ENCODE measurements at places on chromosomes 1 and 21.

- DNase-seq = no peak
Measured at GRCh38 chr1:199657449-199657848, 370.1 kb upstream of the NR5A2 start.

DNA sequence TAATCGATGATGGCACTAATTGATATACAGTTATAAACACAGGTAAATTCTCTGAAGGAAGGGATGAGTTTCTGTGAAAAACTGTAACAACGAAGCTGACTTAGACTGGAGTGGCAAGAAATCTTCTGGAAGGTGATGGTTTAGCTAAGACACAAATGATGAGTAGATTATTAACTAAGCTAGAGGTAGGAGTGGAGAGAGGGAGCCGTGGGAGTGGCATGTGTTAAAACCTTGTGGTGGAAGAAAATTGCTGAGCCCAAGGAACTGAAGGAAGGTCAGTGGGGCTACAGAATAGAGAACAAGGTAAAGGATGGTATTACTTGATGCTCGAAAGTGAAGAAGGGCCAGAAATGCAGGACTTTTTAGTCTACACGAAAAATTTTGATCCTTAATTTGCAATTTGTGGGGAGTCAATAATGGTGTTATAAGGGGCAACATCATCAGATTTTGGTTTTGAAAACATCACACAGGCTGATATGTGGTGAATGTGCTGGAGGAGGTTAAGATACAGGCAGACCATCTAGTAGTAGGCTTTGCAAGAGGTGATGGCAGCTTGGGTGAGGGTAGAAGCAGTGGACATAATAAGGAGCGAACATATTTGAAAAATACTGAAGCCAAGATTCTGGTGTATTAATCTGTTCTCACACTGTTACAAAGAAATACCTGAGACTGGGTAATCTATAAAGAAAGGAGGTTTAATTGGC, 93.8 kb downstream of the S1PR1 start:
- no peak for DNase-seq

DNA sequence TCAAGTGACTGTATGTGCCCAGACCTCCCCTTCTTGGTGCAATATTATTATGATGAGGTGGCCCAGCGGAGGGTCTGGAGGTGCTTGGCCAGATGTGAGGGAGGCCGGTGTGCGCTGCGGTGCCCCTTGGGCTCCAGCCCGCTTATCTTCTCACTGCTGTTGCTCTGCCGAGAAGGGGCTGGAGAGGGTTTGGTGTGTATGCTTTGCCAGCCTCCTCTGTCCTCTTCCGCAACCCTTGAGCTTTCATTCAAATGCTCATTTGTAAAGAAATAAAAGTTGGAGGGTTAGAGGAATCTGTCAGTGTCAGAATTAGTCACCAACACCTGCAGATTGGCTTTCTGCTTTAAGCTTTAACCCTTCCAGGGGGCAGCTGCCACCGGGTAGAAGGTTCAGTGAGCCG, 19.7 kb downstream of the RNF220 start:
- peak; percentile 6 for DNase-seq

DNA sequence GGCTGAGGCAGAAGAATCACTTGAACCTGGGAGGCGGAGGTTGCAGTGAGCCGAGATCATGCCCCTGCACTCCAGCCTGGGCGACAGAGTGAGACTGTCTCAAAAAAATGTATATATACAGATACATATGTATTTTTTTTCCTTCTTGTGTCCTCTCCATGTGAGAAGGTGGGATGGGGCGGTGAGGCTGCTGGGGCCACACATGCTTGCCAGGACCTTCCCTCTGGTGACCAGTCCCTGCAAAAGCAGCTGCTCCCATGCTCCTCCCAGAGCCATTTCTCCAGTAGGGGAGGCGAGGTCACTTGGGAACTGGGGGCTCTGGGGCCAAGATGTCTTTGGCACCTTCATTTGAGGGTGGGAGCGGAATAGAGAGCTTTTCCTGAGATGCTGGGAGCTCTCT, 74.9 kb downstream of the PIK3CD start:
- DNase-seq = no peak

- no peak for DNase-seq
Measured at GRCh38 chr1:230293390-230293700, 132.8 kb downstream of the PGBD5 start.

DNA sequence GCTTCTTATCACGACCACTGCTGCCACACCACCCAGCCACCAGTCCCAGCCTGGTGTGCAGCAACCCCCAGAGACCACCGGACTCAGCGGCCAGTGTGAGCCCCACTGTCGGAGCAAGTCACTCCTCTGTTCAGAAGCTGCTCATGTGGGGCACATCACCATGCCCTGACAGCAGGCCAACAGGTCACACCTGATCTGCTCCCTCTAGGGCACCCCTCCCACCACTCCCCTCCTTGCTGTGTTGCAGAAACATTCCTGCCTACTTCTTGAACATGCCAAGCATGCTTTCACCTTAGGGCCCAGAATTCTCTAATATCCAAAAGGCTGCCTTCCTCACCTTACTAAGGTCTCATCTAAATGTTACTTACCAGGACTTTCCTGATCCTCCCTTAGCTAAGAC, 146.5 kb downstream of the SLC45A1 start:
- no peak for DNase-seq

DNA sequence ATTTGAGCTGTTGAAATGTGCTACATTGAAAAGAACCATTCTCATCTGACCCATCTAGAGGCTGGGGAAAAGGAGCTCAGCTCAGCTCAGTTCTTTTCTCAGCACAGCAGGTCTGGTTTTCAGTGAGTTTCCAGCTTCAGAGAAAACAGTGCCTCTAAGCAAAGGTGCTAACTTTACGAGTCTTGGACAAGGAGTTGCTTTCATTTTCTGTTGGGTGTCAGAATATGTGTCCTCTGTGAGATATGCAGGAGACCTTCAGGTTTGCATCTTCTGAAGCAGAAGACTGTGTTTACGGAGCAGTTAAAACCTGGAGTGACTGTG, 321.3 kb upstream of the USP24 start:
- no peak for DNase-seq

GRCh38 chr1:109564194-109564878, 15.9 kb downstream of the GNAI3 start:
- DNase-seq = no peak

GRCh38 chr1:101960142-101960541, 36.6 kb downstream of the OLFM3 start:
- no peak for DNase-seq

DNA sequence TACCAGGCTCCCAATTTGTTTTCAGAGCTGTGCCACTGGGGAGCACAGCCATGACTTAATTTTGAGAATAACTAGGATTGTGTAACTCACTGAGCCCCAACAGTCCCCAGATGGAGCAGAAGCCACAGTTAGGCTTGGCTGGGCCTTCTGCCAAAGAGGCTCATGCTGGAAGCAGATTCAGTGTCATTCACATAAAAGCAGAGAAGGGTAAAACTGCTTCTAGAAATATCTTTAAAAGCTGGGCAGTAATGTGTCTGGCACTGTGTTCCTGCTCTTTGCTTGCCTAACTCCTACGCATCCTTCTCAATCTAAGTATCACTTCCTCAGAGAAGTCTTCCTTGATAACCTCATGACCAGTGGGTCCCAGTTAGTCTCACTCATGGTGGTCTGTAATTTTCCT, 20.3 kb downstream of the STK40 start:
- no peak for DNase-seq

DNA sequence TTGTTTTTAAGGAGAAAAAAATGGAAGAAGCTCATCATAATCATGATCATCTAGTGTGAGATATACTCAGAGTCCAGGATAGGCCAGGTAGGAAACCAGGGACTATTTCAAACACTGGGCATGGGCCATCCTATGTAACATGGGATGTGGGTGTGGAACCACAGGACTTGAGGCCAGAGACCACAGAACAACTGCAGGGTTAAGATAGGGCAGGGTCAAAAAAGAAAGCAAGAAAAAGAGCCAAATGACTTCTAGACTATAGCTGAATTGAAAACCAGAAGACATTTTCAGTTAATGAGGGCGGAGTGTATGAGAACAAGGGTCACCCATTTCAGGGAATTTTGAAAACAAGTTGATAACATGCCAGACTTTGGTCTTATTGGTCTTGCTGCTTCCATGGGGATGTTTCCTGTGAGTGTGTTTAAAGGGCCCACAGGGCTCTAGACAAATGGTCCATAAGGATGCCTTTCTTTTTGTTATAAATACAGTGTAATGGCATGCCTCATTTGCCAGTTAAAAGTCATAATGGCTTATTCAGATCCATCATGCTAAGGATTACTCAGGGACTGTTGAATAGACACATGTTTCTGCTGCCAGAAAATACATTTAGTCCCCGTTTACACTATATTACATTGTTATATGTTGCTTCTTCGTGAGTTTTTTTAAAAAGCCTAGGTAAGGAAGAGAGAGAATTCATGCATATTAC, 182.0 kb upstream of the C21orf91 start:
- no peak for DNase-seq

- no peak for DNase-seq
Measured at GRCh38 chr1:206664740-206665139, 20.0 kb upstream of the MAPKAPK2 start.

GRCh38 chr21:43658769-43659135, 536 bp downstream of the HSF2BP start:
- no peak for DNase-seq

DNA sequence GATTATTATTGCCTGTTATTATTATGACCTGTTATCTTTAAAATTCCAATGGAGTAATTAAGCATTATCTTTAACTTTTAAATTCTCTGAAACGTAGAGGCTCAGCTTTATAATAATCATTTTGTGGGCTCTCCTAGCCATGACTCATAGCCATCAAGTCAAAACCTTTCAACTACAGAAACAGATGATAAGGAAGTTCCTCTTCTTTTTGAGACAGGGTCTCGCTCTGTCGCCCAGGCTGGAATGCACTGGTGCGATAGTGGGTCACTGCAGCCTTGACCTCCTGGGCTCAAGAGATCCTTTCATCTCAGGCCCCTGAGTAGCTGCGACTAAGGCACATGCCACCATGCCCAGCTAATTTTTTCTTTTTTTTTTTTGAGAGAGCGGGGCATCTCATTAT, 43.5 kb downstream of the CHML start:
- DNase-seq = no peak

DNA sequence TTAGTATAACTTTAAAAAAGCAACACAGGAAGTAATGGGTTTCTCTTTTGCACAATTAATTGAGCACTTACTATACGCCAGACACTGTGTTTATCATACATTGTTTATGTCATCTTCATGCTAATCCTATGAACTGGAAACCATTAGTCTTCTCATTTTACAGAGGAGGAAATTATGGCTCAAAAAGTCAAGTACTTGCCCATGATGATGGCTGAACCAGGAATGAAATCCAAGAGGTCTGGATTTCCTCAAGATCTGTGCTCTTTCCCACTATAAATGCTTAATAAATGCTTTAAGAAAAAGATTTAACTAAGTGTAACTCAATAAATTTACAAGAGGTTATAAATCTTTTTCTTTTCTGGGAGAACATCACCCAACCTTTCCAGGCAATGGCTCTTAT, 303.7 kb upstream of the RRP15 start:
- DNase-seq = no peak

DNA sequence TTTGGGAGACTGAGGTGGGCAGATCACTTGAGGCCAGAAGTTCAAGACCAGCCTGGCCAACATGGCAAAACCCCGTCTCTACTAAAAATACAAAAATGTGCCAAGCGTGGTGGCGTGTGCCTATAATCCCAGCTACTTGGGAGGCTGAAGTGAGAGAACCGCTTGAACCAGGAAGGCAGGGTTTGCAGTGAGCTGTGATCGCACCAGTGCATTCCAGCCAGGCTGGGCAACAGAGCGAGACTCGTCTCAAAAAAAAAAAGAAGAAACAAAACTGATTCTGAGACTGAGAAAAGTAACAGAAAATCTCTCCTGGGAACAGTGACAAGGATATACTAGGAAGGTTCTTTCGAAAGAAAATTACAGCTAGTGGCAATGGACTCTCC, 20.9 kb downstream of the USP48 start:
- peak; percentile 73 for DNase-seq

- no peak for DNase-seq
Measured at GRCh38 chr1:54850737-54851136, 36.3 kb downstream of the DHCR24 start.

DNA sequence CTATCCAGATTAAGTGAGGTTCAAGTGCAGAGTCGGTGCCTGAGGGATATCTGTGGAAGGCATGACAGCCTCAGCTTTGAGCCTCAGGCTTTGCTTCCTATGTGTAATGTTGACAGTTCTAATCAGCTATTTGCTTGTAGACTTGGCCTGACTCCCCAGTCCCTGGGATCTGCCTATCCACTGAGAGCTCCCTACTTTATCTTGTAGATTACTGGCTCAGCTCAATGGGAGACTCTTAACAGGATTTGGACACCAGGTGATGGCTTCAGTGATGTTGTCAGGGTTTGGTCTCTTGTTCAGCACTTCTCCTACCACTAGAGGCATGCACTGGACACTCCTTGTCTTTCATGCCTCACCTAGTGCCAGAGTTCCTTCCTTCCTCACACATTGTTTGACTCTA, 126.6 kb upstream of the BEND5 start:
- DNase-seq = no peak

DNA sequence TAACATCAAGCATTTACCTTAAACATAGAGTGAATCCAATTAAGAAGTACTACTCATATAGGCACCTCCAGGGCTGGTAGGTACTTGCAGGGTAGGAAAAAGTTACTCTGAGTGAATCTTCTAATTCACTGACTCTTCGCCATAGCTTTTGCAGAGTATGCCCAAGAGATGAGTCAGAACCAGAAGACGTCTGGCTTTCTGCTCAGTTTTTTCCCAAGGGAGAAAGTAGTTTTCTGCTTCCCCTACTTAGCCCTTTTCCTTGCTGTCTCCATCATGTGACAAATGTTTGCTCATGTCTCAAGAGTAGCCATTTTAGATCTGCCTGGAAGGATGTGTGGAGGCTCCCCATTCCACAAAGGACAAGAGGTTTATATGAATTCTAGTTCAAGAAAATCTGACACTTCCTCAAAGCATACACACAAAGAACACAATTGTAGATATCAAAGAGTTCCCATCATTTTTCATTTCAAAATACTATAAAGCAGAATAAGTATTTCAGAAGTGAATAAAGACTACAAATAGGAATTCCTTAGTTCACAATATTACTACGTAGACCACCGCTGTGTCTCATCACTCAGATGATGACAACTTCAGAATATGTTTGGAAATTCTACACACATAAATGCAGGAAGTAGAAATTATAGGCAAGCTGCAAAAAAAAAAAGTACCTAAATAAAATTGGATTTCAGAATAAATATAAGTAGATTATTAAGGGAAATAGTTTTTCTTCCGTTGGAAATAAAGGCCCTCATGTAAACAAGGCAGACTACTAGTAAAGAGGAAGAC, 98.5 kb downstream of the ASH1L start:
- no peak for DNase-seq

DNA sequence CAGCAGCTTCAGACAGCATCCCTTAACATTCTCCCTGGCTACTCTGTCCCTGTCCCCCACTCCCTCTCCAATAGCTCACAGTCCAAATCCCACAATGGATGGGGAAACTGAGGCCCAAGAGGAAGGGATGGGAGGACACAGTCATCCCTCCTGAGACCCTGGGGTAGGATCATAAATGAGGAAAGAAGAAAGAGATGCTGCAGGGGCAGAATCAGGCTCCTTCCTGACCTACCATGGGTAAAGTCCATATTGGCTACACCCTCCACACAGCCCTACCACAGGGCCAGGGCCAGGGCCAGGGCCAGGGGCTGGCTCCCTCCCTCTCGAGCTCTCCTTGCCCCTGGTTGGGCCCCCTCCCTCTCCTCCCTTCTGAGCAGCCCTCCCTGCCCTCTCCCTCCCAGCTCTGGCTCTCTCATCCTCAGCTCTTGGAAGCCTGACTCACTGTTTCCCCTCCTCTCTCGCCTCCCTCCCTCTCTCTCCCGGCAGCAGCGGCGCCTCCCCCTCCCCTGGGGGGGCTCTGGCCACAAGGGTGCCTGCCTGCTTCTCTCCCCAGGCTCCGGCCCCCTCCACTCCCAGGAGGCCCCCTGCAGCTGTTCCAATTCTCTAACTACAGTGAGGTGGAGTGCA, 4.9 kb downstream of the AHDC1 start:
- DNase-seq = no peak
